ENCODE measurements at places on chromosomes 3 and 15. TPM values are rescaled to one million over a fixed set of nuclear protein-coding genes. Genes with fewer than 3 reads are reported as not detected.

The CACNA2D2 gene
- not detected for total RNA-seq

The TRIM69 gene
- total RNA-seq = 8.9 TPM

The SLC2A2 gene
- total RNA-seq = 0.03 TPM

The OXTR gene
- total RNA-seq = 0.03 TPM

The SLC9C1 gene
- not detected for total RNA-seq

The TEX55 gene
- total RNA-seq = not detected

The DAZL gene
- total RNA-seq = not detected

The TRH gene
- not detected for total RNA-seq

The FETUB gene
- total RNA-seq = not detected

GRCh38 chr15:87707566-87708130 lies 548.9 kb downstream of the NTRK3 start:
- no peak for DNase-seq

GRCh38 chr15:67548236-67548852 lies 5.8 kb downstream of the MAP2K5 start:
- DNase-seq = no peak

GRCh38 chr3:123137001-123137400 lies 64.7 kb upstream of the SEC22A start:
- no peak for DNase-seq

GRCh38 chr3:117962750-117963149 lies 1071.9 kb downstream of the IGSF11 start:
- DNase-seq = no peak

DNA sequence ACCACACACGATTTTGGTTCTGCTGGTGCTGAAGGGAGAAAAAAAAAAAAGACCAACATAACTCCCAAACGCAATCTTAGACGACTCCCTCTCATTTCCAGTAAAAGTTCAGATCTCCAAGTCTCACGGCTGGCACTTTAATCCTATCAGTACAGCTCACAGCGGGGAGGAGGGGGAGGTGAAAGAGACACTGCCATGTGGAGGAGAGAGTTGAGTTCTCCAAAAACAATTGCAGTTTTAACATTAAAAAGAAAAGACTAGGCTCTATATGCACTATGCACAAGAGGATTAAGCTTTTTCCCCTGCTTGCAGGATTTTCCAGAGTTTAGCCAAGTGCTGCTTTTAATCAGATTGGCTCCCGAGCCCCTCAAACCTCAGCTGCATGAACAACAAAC lies 16.8 kb downstream of the BMF start:
- DNase-seq = no peak

GRCh38 chr15:68413363-68414205 lies 18.4 kb downstream of the ITGA11 start:
- no peak for DNase-seq

GRCh38 chr3:43378066-43378935 lies 92.0 kb downstream of the SNRK start:
- peak; percentile 13 for DNase-seq

DNA sequence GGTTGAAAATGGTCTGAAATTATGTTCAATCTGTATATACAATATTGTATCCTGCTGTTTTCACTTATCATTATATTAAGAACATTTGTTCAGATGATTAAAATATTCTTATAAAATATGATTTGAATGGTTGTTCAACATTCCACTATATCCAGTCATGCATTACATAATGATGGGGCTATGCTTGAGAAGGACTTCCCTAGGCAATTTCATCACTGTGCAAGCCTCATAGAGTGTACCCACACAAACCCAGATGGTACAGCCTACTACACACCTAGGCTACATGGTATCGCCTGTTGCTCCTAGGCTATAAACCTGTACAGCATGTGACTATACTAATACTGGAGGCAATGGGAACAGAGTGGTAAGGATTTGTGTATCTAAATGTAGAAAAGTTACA lies 30.5 kb downstream of the SLC7A14 start:
- no peak for DNase-seq

- no peak for DNase-seq
Measured at GRCh38 chr15:57328479-57328878, 47.8 kb upstream of the CGNL1 start.

DNA sequence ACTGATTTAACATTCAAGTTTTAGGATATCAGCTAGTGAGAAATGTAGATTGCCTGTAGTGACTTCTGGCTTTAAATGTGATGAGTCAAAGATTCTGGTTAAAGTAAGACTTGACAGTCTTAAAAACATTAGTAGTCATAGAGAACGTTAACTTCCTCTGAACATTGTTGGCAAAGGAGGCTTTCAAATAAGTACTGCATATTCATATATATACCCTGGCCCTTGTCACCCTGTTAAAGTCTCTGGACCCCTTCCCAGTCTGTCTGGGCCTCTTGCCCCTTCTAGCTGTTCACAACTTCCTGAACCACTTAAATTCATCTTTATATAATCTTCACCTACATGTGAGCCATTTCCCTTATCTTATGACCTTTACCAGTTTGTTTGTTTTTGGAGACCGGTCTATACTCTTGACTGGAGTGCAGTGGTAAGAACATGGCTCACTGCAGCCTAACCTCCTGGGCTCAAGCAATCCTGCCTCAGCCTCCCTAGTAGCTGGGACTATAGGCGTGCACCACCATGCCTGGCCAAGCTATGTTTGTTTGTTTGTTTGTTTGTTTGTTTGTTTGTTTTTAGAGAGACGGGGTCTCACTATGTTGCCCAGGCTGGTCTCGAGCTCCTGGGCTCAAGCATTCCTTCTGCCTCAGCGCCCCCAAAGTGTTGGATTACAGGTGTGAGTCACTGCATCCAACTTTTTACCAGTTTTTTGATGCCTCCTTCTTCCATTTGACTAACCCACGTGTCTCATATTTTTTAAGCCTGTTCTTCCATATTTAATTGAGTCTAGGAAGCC lies 64.4 kb upstream of the CRTC3 start:
- DNase-seq = peak; percentile 87

DNA sequence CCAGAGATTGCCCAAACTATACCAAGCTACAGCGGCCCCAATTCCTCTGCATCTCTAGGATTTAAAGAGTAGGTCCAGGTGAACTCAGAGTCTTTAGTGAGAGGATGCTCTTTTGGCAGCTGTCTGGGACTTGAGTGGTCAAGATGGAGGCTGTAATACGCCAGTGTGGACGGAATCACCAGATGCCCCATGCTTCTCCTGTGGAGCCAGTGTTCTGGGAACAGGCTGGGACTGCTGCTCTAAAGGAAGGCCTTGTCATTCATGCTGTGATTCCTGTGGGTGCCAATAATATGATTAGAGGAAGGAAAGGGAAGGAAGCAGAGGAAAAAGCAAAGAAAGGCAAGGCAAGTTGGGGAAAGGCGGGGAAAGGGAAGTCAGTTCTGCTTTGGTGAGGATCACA lies 17.4 kb upstream of the NOX5 start:
- no peak for DNase-seq

GRCh38 chr15:95059346-95059905 lies 828.1 kb downstream of the MCTP2 start:
- no peak for DNase-seq

GRCh38 chr3:129840707-129841360 lies 52.7 kb downstream of the TMCC1 start:
- no peak for DNase-seq

GRCh38 chr3:17967111-17967510 lies 224.7 kb upstream of the TBC1D5 start:
- DNase-seq = no peak

- no peak for DNase-seq
Measured at GRCh38 chr15:94412979-94413746, 181.8 kb downstream of the MCTP2 start.

GRCh38 chr3:133753779-133754164 lies 7.6 kb downstream of the TF start:
- DNase-seq = no peak

- no peak for DNase-seq
Measured at GRCh38 chr3:191414732-191415131, 46.2 kb upstream of the PYDC2 start.

GRCh38 chr15:92661956-92662355 lies 6.4 kb upstream of the FAM174B start:
- DNase-seq = no peak

DNA sequence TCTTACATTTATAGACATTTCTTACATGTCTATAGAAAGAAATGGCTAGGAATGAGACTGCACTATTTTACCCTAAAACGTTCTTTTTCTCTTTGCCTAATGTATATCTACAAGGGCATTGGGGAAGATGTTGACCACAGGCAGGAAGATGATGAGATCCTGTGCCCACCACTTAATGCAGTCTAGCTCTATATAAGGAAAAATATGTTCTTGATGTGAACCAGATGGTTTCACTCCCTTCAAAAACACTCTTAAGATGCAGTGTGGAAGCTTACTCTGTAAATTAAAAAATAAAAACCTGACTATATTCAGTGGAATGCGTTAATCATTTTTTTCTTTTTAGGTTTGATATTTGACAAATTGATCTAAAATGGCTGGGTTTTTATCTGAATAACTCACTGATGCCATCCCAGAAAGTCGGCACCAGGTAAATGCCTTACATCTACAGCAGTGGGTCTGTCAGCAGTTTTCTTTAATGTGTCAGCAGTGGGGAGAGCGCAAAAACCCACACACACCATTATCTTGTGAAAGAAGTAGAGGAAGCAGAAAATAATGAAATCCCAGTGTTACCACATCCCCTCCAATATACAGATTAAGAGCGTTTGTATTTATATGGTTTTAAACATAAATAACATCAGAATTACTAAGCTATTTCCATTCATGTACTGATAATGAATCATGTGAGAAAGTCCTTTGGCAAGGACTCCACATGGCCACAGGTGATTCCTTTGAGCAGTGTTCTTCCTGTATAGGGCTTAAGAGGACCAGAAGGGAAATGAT lies 10.1 kb downstream of the AGTR1 start:
- DNase-seq = no peak

GRCh38 chr3:118991775-118992174 lies 42.9 kb downstream of the IGSF11 start:
- no peak for DNase-seq

DNA sequence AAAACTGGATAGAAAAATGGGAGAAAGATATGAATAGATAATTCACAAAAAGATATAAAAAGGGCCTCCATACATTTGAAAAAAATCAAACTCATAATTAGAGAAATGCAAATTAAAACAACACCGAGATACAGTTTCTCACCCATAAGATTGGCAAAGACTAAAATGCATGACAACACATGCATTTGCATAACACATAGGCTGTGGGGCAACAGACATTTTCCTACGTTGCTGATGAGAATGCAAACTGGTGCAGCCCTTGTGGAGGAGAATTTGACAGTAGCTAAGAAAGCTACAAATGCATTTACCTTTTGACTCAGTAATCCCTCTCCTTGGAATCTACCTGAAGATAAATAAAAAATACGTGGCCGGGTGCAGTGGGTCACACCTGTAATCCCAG lies 11.4 kb upstream of the CAND2 start:
- DNase-seq = no peak

- DNase-seq = no peak
Measured at GRCh38 chr3:177711637-177712036, 514.4 kb upstream of the TBL1XR1 start.

DNA sequence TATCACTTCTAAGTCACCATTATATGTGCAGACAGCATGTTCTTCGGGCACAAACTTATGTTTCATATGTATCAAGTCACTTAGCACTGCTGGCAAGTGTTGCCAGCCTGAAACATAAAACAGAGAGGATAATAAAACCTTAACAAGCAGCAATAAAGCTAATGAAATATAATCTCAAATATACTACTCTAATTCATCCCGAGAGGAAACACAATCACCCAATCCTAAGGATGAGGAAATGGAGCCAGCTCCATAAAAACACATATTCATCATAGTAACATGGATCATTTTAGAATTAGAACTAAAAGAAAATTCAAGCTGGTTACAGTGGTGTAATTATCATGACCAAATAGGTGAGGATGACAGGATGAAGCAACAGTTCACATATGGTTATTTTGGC lies 1072.7 kb downstream of the EPHA3 start:
- DNase-seq = no peak

DNA sequence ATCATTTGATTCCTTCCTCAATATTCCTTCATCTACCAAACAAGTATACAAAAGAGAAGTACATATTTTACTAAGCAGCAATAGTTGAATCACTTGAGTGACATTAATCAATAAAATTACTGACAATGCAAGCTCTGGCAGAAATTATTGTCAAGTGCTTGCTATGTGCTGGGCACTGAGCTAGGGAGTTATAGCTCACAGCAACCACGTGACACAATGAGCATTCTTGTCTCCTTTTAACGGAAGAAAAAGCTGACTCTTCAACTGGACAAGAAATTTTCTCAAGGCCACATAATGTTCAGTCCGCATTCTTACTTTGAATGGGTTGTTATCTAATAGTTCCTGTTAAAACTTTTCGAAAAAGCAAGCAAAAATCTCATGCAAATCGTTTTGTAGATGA lies 500.1 kb downstream of the PYDC2 start:
- DNase-seq = no peak

DNA sequence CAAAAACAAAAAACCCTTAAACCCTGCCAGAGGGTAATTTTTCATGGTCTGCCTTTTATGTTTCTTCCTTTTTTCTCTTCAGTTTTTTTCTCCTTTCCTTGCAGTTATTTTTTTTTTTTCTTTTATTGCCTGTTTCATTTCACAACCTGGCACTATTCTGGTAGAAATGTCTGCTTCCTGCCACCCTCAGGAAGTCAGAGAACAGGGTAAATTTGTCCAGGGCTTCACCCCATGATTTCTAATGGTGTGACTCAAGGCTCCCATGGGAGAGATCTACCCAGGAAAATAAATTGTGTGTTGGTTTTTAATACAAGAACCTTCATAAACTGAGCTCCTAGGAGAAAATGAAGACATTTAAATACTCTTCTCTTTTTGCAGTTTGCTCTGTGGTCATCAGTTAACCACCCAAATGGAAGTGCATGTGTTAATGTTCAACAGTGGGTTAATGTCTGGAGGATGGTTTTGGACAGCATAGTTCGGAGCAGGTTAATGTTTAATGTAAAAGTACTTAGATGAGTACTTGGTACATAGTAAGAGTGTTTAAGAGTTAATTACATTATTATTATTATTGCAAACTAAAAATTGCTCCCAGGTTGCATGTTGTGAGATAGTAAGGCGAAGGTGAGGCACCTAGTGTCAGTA lies 45.9 kb downstream of the CGNL1 start:
- DNase-seq = no peak

DNA sequence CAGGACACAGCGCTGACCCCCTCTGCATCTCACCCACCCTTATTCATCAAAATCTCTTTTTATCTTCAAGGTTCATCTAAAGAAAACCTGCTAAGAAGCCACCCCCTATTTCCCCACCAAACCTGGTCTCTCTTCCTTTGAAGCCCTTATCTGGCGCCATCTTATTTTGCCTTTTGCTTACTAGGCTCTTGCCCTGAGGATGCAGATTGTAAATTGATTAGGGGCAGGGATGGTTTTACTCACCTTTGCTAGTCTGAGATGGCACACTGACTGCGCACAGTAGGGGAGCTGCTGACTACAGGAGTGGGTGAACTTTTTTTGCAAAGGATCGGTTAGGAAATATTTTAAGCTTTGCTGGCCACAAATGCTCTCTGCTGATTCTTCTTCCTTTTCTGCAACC lies 78.9 kb upstream of the BHLHE40 start:
- DNase-seq = no peak

DNA sequence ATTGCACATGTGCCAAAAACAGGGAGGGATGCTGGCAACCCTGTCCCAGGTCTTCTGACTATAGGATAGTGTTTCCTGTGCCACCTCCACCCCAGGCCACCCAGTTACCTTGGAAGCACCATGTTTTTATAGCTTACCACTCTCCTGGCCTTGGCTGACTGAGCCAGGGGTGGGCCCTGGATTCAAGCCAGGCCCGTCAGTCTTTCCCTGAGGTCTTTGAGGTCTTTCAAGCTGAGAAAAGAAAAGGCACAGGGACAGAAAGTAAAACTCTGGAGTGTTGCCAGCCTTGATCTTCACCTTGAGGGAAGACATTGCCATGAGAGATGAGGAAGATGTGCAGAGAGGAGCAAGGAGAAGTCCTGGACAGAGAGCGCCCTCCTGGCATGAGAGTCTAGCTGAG lies 46.3 kb downstream of the SYNM start:
- DNase-seq = no peak

Measured in MG63 (cell line).